Activated CD8-positive, alpha-beta memory T cell treated with anti-CD3 and anti-CD28 coated beads for 4 hours (primary cell): ENCODE measurements at places on chromosomes 16 and 17.

DNA sequence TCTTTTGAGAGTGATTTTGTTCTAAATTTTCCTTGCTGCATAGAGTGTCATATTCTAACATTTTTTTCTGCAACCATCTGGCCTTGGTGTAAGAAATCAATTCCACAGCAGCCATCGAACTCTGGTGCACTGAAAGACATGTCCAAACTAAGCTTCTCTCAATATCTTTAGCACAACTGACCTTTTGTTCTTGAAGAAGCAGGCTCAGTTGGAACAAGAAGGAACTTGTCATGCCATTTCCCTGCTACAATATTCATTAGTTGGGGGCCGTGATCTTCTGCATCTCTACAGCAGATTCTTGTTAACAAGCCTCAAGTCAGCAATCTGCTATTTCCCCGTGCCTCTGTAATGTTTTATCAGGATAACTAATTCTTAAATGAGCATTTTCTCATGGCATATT is 1305.6 kb downstream of the CDH11 start:
- no peak for DNase-seq

DNA sequence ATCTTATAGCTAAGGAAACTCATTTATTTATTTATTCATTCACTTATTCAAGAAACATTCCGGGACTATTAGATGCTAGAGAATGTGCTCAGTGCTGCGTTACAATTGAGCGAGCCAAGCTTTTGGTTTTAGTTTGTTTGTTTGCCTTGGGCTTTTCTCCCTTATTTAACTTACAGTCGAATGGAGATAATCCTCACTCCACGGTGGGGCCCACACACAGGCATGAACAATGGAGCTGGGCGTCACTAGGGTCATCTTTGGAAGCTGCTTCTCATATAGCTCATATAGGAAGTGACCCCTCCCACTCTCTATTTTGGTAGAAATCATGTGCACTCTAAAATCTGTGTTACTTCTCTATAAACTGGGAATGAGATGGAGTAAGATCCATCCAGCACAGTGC is 210.0 kb downstream of the TMEM114 start:
- no peak for DNase-seq

DNA sequence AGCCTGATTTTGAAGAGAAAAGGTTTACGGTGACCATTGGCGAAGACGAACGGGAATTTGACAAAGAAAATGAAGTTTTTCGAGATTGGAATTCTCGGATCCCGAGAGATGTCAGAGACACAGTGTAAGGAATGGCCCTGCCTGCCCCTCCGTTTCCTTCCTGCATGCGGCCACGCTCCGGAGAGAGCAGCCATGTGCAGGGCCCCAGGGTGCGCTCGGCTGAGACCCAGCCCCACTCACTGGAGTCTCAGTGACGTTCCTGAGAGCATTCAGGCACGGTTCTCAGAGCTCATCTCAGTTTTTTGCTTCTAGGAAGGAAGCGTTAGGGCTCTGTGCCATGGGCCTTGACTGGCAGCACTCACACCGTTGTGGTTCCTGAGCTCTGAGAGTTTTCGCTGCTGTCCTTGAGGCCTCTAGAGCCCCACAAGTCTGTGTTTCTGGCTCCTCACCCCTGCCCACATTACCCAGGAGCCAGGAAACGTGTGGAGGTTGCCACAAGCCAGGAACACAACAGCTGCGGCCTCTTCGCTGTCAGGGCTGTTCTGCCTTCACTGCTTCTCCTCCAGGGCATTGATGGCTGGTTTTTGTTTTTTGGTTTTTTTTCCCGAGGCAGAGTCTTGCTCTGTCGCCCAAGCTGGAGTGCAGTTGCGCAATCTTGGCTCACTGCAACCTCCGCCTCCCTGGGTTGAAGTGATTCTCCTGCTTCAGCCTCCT is 29.8 kb downstream of the ZC3H18 start:
- DNase-seq: no peak

GRCh38 chr17:20982589-20983358 is 60.0 kb downstream of the USP22 start:
- DNase-seq: no peak

DNA sequence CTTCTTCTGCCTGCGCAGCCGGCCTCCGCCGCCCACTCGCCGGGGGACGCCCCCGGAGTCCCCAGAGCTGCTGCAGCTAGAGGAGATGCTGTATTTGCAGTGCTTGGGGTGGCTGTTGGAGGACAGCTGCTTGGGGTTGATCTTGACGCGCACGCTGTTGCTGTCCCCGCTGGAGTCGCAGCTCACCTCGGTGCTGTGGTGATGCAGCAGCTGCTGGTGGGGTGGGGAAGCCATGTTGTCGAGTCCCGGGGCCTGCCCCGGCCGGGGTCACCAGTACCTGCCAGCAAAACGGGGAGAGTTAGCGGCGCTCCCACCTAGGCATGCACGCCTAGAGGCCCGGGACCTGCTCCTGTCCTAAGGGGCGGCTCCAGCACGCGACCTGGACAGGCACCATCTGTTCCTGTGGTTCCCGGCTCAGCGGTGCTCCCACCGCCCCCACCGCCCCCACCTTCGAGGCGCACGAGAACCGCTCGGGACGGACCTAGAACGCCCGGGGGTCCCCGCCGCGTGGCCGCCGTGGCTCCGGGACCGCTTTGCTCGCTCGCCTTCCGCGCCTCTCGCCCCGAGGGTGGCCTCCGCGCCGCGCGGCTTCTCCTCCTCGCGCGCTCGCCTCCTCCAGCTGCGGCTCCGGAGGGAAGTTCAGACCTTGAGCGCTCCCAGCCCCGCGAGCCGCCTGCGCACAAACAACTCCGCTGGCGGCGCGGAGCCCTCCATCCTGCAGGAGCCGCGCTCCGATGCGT is 863 bp downstream of the ADCY9 start:
- no peak for DNase-seq

DNA sequence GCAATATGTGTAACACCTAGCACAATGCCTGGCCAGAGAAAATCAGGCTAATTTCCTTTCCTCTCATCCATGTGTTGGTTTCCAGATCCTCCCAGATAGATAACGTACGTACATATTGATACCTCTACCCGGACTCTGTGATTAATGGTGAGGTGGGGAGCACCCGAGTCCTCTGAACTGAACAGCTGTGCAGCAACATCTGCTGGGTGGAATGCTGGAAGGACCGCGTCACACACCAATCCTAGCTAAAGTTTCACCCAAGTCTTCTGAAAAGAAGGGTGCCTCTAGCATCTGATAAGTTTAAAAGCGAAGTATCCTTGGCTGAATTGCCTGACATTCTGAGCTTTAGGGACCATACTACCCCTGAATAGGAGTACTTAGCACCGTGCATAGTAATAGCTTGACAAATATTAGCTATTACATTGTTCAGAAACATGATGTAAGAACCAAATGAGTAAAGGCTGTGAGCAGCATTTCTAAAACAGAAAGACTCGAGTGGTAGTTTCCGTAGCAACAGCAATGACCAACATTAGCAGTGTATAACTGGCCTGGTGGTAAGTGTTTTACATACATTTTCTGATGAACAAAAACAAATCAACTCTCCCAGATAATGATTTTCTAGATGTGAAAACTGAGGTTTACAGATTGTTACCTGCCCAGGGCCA is 91.4 kb downstream of the SYCE1L start:
- no peak for DNase-seq

DNA sequence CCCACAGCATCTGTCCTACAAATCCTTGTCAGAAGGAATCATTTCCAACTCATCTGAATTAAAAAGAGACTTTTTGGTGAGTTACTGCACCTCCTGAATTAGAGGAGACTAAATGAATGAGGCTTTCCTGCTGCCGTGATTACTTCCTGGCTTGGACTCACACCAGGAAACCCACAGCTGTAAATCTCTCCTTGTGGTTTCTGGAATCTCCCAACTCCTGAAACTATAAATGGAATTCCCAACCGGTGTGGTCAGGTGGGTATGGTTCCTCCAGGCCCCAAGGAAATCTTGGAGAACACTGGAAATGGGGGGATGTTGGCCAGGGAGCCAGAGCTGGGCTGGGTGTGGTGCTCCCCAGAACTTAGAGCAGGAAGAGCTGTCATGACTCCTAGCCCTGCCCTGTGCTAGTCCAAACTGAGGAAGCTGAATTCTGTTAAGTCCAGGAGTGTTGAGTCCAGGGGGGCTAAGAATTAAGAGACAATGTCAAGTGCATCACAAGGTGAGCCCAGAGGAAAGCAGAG is 216.4 kb downstream of the GSG1L start:
- DNase-seq: no peak

DNA sequence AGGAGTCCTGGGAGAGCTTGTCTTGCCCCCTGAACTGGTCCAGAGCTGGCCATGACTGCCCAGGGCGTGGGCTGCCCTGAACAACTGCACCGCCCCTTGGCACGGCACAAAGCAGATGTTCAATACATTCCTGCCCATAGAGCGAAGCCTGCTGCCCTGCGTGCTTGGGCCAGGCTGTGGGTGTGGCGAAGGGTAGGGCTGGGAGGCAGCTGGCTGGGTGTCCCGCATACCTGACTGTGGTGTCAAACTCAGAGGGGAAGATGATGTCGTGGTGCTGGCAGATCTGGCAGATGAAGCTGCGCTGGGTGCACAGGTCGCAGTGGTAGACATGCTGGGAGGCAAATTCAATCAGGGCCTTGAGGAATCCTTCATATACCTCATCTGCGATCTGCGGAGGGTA is 124.2 kb upstream of the SMURF2 start:
- DNase-seq: no peak

DNA sequence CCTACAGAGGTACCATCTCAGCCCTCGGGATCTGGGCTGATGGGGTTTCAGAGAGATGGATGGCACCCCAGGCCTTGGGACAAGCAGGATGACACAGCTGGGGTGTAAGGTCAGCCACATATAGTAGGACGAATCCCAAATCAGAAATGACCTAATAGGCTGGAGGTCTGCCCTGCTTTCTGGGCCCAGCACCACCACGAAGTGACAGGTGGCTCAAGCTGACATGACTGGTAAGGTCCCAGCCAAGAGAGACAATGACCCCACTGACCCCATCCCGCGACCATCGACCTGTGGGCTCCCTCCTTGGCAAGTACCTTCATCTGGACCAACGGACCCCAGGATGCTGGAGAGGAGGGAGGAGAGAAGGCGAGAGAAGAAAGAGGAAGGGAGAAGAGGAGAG is 15.6 kb downstream of the CAMKK1 start:
- no peak for DNase-seq

- DNase-seq: no peak
These were observed 13.7 kb upstream of the BCO1 start for GRCh38 chr16:81224824-81225223.

- DNase-seq: no peak
These were observed 12.6 kb upstream of the RPL38 start for GRCh38 chr17:74190807-74191406.

GRCh38 chr17:59858167-59858816 is 34.5 kb downstream of the TUBD1 start:
- DNase-seq: no peak
